GM18507 (cell line): ENCODE measurements at places on chromosomes 1 and 21.

GRCh38 chr1:9101510-9102146 lies 27.3 kb downstream of the GPR157 start:
- DNase-seq, result peak; percentile 62

DNA sequence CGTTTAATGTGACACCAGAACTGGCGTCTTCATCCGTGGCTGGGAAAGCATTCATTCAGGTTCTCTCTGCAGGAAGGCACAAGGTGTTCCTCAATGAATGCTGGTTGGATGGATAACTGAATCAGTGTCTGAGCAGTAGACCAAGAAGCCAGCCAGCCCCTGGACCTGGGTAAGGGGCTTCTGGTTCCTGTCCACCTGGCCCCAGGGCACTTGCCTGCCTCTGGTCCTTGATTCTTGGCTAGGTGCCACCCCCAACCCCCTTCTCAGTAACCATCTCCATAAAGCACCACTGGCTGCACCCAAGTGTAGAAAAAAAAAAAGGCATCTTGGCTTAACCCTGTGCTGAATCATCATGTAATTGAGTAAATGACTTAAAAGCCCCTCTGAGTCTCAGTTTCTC lies 59.1 kb downstream of the KCND3 start:
- no peak for DNase-seq

GRCh38 chr21:24205319-24205718 lies 1402.0 kb downstream of the MRPL39 start:
- no peak for DNase-seq

DNA sequence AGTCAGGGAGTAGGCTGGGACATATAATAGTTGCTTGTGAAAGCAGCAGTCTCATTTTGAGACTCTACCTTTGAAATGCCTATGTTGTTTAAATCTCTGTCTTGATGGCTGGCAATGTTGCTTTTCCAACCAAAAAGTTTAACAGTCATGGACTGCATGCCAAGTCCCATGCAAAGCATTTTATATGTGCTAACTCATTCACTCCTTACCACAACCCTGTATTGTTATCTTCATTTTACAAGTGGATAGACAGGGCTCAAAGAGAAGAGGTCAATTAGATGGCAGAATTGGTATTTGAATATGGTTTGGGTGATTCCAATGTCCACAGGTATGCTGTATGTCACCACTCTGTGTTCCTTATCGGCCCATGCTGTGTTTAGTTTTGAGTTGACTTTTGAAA lies 331.4 kb upstream of the USP24 start:
- no peak for DNase-seq

- DNase-seq, result no peak
Observed at GRCh38 chr1:60170709-60171108, 97.1 kb upstream of the C1orf87 start.

DNA sequence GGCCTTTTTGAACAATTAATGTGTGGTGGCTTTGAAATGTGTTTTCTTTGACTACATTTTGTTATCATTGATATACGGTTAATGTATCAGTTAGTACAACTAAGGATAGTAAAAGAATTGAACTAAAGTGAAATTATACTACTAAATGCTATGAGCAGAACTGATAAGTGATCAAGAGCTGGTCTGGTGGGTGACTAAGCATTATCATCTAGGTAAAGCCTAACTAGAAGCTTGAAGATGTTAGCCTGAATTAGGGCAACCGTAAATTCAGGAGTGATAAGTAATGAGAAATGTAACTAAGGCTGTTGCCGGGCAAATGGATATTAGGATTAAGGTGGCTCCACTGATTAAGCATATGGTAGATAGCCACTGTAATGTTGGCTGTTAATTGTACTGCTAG lies 16.0 kb upstream of the GCLM start:
- no peak for DNase-seq

DNA sequence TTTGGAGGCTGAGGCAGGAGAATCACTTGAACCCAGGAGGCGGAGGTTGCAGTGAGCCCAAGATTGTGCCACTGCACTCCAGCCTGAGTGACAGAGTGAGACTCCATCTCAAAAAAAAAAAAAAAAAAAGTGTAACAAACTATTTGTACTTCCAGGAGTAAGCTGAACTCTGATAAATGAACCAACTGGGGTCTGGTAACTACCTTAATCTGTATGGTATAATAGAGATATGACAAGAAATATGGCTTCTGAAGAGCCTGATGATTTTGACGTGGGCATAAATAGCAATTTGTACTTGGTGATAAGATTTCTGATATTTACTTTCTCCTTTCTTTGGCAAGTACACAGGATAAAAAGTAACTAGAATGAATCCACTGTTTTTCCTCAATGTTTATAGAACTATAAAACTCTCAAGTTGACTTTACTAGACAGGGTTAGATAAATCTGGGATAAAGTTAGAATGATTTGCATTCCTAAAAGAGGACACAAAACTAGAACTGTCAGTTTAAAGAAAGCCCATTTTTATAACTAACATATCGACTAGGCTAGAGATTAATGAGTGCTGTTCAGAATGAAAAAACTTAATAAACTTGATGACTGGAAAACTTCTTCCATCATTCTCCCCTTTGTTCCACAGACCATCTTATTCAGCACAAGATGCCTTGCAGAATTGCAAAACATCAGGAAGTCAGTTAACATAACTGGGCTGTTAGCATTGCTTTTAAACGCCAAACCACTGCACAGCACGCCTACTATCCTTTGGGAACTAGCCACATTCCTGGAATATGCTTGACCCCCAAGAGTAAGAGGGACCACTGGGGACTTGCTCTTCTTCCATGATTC lies 51.5 kb upstream of the EDARADD start:
- DNase-seq, result no peak
